ENCODE measurements at places on chromosomes 4 and X.

GRCh38 chr4:94941706-94942105, 184.0 kb downstream of the BMPR1B start:
- DNase-seq, result no peak

GRCh38 chr4:125961626-125962025, 646.9 kb downstream of the FAT4 start:
- no peak for DNase-seq

DNA sequence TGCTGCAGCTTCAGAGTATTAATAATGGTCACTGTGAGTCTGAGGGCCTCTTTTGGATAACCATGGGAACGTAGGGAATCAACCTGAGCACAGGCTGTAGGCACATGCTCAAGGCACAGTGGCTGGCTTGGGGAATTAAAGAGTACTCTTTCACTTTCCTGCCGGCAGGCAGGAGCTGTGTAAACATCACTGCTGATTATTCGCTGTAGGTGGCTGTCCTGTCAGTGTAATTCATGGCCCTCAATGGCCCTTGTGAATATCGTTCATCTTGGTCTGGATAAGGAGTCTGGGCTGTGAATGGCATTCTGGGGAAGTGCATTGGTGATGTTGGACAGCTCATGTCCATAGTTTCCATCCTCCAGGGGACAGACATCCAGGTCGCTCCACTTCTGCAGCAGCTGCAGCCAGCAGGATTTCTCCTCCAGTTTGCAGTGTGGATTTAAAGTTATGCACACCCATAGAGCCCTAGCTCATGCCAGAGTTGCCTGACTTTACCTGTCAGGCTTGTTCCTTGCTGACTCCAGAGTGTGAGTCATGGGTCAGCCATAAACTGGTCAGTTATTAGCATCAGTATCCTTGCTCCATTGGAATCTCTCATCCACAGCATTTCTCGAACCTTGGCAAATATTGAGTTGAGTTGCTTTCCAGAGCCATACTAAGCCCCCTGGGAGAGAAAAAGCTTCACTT, 43.0 kb downstream of the C4orf33 start:
- DNase-seq, result no peak

GRCh38 chr4:166657261-166657660, 577.0 kb downstream of the SPOCK3 start:
- DNase-seq, result peak; percentile 74

GRCh38 chrX:138287205-138287877, 424.2 kb downstream of the FGF13 start:
- DNase-seq, result no peak

- no peak for DNase-seq
These were observed 197.3 kb downstream of the CFAP299 start for GRCh38 chr4:80532674-80533333.

GRCh38 chrX:11269996-11270395, 23.2 kb upstream of the AMELX start:
- DNase-seq, result no peak

- peak; percentile 61 for DNase-seq
These were observed 4.6 kb upstream of the KANTR start for GRCh38 chrX:53089224-53089842.

GRCh38 chrX:96383428-96383827, 301.2 kb upstream of the DIAPH2 start:
- DNase-seq, result no peak

- DNase-seq, result no peak
These were observed at the start of gene FAM184B for GRCh38 chr4:17781300-17782287. FAM184B (minus strand) TSS chr4:17781621; CDS start chr4:17781299, 322 bp downstream.

DNA sequence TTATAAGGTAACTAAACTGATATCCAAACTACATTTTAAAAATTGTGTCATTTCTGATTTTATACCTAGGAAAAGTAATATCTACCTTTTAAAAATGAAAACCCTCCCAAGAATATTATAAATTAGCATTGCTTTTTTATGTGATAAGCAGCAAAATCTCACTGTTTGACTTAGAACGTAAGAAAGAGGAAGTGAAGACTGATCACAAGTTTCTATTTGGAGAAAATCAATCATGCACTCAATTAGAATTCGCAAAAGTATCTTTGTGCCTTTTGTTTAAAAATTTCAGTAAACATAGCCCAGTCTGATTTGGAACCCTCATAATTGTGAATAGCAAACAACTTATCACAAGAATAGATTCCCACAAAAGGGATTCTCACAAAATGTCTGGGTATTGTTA, 142.7 kb downstream of the TENM3 start:
- no peak for DNase-seq

DNA sequence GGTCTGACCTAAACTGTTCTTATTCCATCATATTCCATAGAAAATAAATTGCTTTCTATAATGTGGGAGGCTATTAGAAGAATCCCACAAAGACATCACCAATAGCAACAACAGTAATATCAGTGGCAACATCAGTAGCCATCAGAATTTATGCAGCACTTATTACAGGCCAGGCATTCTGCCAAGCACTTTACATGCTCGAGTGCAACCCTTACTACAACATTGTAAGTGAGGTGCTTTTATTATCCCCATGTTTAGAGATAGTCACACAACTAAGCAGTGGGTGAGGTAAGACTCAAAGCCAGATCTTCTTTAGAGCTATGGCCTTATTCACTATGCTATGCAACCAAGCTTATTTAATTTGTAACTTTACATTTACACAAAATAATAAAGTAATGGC, 317.1 kb upstream of the BMP3 start:
- DNase-seq, result no peak

DNA sequence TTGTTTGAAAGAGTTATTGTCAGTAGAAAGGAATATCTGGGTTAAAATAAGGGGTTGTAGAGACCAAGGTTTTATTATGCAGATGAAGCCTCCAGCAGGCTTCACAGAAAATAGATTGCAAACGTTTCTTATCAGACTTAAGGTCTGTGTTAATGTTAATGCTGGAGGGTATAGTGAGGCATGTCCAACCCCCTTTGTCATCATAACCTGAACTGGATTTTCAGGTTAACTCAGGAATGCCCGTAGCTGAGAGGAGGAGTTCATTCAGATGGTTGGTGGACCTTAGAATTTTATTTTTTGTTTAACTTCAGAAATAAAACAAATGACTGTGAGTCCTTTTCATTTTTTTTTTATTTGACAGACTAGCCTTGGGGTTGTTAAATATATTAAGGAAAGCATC, 354.1 kb downstream of the GPM6A start:
- no peak for DNase-seq

GRCh38 chr4:120158841-120159463, 92.3 kb upstream of the MAD2L1 start:
- DNase-seq, result no peak

DNA sequence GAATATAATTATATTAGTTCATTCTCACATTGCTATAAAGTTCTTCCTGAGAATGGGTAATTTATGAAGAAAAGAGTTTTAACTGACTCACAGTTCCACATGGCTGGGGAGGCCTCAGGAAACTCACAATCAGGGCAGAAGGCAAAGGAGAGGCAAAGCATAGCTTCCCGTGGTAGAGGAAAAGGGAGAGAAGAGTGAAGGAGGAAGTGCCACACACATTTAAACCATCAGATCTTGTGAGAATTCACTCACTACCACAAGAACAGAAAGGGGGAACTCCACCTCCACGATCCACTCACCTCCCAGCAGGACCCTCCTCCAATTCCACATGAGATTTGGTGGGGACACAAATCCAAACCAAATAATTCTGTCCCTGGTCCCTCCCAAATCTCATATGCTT, 773.4 kb upstream of the INTU start:
- no peak for DNase-seq

DNA sequence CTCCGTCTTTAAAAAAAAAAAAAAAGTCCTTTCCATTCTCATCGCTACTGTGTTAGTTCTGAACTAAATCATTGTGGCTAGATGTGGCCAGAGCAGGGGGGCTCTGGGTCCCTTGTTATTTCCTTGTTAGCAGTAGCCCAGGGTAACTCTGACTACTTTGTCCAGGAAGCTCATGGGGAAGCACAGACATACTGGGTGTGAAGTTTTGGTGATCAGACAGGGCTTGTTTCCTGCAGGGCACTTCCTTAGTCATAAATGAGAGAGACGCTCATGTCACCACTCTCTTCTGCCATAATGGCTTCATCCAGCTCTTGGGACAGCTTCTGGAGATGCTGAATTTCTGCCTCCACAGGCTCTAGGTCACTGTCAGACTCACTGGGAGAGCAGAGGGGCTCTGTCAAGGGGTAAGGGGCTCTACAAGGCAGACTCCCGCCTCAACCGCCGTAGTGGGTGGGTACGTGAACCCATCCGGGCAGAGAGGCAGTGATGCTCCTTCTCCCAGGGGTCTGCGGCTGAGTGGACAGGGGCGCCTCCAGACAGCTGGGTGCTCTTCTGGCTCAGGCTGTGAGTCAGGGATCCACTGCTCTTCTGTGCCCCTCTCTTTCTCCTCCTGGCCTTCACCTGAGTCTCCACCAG, 12.9 kb downstream of the STIM2 start:
- DNase-seq, result no peak

GRCh38 chrX:115584696-115585095, 23.7 kb downstream of the PLS3 start:
- peak; percentile 89 for DNase-seq

DNA sequence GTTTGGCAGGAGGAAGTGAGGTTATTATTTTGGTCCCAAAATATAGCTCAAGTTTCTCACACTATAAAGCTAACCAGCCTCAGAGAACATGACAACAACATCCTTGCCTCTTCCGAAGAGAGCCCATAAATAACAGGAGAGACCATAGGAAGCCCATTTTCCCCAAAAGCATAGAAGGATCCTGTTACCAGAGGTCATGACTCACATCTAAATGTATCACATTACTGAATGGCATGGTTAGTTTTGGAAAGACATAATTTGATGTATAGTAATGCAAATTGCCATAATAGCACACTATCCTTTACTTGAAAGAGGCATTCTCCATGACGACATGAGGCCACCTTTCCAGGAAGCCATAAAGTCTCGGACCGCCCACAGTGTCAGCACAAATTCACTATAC, 238.8 kb upstream of the GRIA3 start:
- no peak for DNase-seq

DNA sequence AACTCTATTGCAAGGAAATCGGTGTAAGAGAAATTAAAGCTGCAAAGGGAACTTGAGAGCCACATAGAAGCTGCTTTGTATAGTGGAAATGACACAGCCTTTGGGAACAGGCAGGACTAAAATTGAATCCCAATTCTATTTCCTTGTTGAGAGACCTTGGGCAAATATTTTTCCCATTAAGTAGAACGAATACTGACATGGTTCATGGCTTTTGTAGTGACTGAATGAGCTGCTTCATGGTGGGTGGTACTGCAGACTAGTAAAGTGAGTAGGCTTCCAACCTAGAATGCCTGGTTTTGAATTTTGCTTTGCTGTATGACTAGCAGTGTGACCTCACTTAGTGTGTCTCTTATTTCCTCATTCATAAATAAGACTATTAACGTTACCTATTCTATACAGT, 182.2 kb upstream of the KCNIP4 start:
- DNase-seq, result no peak

- DNase-seq, result no peak
These were observed 46.2 kb downstream of the PCDH19 start for GRCh38 chrX:100363896-100364295.

GRCh38 chrX:53084863-53085262, 2.7 kb downstream of the TSPYL2 start:
- DNase-seq, result no peak

DNA sequence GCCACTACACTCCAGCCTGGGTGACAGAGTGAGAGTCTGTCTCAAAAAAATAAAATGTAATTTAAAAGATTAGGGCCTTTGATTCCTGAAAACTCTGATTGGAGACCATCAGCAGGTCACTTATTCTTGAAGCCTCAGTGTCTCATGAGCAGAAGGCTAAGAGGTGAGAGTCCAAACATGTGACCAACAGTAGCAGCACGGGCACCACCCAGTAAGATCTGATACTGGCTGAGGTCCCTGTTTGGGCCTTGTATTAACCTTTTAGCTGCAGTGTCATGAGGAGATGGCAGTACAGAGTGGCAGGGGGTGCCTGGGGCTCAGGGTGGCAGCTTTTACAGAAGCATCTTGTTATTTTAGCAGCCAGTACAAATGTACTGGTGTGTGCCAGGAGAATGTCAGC, 89.3 kb downstream of the FHDC1 start:
- no peak for DNase-seq

DNA sequence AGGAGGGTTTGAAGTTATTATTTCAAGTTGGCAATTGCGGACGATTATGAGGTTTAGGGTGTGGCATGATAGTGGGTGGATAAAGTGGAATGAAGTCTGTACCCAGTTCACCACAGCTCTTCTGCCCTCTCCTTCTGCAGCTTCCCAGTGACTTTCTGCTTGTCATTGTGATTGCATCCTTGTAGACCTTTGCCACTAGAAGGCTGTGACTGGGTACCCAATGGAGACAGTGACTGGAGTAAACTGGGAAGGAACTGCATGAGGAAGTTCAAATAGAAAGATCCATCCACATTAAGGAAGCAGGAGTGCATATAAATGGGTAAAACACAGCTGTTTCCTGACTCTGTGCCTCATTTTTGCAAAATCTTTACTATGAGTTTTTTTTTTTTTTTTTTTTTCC, 53.5 kb upstream of the SPANXN3 start:
- DNase-seq, result no peak

DNA sequence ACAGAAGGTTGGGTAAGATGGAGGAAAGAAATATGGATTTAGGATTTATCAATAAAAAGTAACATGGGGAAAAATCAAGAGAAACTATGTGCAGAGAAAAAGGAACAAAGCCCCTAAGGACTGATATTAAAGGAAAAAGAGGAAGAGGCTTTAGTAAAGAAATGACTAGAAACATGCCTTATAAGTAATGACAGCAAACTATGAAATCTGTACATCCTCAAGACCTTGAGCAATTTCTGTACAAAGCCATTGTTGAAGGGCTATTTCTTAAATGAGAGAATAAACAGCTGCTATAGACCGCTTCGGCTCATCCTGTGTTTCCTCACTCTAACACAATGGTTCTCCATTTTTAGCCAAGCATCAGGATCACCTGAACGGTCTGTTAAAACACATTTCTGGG, 180.3 kb upstream of the ATOH1 start:
- DNase-seq, result no peak

GRCh38 chrX:11135564-11136185, 24.5 kb downstream of the HCCS start:
- no peak for DNase-seq

- DNase-seq, result no peak
These were observed 29.7 kb upstream of the WFS1 start for GRCh38 chr4:6239968-6240367.

DNA sequence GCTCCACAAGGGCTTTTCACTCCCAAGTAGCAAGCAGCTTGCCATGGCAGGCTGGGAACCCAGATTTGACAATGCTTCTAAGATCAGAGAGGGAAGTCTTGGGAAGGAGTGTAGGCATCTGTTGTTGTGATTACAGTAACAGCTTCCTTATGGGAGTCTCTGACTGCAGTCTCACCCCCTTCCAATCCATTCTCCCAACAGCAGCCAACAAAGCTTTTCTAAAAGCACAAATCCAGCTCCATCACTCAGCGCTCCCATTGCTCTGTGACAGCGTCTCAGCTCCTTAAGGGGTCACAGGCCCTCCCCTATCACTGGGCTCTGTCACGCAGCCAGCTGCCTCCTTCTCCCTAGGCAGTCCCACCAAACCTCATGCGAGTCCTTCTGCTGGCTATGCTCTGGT, 7.1 kb downstream of the IGFBP7 start:
- peak; percentile 57 for DNase-seq

All from fibroblast of skin of back (primary cell).